ENCODE measurements at places on chromosomes 4 and X.

DNA sequence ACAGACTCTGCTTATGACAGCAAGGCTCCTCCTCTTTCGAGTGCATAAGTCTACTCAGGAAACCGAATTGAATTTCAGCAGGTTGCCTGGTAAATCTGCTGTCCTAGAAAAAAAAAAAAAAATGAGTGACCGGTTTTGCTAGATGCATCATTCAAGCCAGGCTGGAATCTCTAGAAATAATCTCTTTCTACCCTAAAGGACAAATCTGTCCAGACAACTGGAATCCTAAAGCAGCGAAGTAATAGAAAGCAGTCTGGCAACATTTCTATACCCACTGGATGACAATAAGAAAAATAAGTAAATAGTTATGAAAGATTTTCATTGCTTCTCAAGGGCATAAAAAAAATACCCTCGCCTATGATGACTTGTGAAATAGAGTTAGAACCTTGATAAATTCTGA lies 703.5 kb downstream of the RPA4 start:
- no peak for DNase-seq

DNA sequence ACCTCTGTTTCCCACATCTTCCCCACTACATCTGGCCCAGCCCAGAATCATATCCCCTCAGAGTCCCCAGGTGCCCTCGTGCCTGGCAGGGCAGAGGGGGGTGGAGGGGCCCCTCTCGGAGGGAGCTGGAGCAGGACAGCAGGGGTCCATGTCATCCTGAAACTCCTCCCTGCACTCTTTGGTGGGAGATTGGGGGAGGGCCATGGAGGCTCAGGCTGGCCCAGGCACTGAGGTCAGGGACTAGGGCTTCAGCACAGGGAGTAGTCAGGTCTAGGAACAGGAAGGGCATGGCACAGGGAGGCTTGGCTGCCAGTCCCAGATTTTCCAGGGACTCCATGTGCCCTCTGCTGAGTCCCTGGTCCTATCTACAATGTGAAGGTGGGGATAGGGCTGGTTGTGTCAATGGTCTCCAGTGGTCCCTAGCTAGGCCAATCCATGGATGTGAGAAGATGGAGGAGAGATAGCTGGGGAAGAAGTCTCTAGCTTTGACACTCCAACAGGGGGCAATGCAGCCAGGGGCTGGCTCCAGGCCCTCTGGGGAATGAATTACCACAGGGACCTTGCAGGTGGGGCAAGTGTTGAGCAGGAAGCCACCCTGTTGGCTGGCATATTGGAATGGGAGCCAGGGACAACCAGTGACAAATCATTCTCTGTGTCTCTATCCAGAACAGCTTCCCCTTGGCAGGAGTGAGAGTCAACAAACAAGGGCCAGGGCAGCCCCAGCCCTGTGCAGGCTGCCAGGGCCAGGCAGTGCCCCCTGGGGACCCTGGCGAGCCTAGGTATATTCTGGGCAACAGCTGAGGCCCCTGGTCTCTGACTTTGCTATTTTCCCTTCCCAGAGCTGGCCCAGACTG lies 154.4 kb downstream of the EFNB1 start:
- DNase-seq, result no peak

DNA sequence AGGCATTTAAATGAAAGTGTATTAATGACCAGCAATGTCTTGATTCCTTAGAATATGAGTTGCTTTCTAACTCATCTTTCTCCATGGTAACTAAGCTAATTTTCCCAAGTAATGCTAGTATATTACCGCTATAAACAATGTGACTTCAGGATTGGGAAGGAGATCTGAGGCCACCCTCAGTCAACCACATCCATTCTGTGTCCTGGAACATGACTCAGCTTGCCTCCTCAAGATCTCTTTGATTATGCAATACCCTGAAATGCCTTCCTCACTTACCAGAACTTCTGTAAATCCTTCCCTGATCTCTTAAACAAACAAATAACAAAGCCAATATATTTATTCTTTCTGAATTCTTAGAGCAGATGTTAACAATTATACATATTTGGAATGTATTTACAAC lies 1495.5 kb downstream of the PCDH18 start:
- no peak for DNase-seq

- DNase-seq, result no peak
Observed at GRCh38 chr4:69134471-69134870, 38.2 kb downstream of the UGT2B7 start.

DNA sequence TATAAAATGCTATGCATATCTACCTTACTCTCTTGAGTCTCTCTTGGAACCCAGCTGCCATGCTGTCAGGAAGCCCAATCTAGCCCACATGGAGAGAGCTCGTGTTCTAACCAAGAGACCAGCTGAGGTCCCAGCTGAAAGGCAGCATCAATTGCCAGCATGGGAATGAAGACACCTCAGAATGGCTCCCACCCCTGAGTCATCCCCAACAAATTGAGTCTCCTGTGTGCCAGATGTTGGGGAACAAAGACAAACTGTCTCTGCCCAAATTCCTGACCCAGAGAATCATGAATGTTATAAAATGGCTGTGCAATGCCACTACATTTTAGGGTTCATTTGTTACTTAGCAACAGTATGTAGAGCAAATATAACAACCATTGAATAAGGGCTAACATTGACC lies 105.2 kb upstream of the STX18 start:
- DNase-seq, result no peak

DNA sequence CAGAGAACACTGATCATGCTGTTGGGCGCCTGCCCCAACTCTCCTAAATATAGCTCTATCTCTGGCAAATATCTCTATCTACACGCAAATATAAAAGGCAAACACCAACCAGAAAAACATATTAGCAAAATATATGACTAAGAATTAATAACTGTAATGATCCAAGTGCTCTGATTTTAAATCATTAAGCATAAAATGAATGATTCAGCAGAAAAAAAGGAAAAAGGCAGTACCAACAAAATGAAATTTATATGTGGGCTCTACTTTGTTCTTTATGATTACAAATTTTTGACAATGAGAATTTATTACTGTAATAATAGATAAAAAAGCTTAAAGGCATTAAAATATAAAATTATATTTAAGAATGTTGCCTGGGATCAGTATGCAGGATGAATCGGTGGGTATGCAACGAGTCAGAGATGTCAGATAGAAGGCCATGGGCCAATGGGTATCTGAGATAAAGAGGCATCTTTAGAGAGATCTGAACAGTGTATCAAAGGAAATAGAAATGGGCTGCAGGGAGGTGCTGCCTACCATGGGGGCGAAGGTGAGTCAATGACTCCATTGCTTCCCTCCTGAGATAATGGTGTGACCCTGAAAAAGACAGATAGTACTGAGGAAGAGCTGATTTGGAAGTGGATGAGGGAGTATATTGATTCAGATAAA lies 234.8 kb downstream of the SCFD2 start:
- no peak for DNase-seq

GRCh38 chr4:123974386-123975149 lies 578.0 kb downstream of the SPRY1 start:
- no peak for DNase-seq

- no peak for DNase-seq
Observed at GRCh38 chr4:71267244-71267643, 71.6 kb upstream of the SLC4A4 start.

GRCh38 chrX:103329991-103330390 lies at the start of gene TCEAL7:
TSS of gene TCEAL7 (plus strand) at chrX:103330239. CDS start at chrX:103331404, 1,165 bp downstream.
- no peak for DNase-seq

DNA sequence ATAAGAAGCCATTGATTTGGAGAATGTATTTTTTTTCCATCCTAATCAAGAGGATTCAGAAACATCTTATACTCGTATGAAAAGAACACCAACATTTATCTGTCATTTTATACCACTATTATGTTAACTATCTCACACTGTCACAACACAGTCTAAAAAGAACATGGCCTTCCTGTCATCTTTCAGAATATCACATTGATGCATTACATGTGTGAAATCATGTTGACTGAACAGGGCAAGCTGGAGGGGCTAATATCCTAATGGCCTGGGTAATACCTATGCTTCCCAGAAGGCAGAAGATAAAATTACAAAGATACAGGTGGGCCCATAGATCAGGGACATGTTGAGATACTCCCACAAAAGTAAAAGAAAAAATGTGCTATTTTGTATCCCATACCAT lies 611.7 kb downstream of the STIM2 start:
- no peak for DNase-seq

GRCh38 chr4:182653596-182653995 lies 263.6 kb downstream of the DCTD start:
- no peak for DNase-seq

DNA sequence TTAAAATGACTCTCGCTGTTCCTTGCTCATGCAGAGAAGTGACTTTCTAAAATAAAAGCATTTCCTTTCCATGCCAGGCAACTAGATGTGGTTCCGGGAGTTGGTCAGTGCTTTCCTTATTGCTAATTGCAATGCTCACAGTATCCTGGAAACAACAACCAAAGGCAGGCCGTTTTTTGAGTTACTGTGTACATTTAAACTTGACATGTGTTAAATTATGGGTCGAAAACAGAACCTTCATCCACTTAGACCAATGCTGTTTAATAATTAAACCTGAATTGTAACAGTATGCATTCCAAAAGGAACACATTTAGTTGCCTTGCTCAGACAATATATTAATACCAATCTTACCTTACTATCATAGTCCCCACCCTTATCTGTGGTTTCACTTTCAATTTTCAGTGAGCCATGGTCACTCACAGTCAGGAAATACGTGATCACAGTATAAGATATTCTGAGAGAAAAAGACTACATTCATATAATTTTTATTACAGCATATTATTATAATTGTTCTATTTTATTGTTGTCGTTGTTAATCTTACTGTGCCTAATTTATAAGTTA lies 102.6 kb downstream of the HS6ST2 start:
- no peak for DNase-seq

GRCh38 chr4:48234575-48234974 lies 35.1 kb downstream of the TEC start:
- DNase-seq, result no peak

DNA sequence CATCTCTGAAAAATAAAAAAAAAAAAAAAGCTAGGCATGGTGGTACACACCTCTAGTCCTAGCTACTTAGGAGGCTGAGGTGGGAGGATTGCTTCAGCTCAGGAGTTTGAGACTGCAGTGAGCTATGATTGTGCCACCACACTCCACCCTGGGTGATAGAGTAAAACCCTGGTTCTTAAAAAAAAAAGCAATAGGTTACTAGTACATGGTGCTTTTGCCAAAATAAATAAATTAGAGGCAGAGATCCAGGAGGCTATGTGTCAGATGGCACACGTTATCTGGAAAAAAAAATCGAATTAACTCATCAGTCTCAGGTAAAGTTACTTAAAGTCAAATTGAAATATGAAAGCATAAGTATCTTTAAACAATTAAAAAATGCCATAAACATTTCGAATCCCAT lies 94.3 kb downstream of the VCX3A start:
- DNase-seq, result no peak

- no peak for DNase-seq
Observed at GRCh38 chr4:24730256-24731001, 64.9 kb upstream of the SOD3 start.

GRCh38 chr4:2599304-2599654 lies 62.8 kb downstream of the FAM193A start:
- DNase-seq, result no peak

- DNase-seq, result no peak
Observed at GRCh38 chr4:112521123-112522023, 5.4 kb upstream of the NEUROG2 start.

DNA sequence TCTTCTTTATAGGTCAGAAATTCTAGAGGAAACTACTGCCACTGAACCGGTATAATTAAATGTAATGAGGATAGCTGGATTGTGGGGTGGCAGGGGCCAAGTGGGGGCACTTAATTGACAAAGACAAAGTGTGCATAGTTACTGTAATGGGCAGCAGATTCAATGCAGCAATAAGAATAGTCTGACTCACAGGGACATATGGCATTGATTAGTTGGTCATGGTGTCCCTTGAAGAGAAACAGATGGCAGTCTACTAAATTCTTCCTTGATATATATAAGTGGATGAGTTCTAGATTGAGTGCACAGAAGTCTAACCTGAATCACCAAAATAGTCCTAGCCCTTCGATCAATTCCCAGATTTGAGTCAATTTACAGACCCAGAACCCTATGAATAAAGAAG lies 31.6 kb downstream of the ETDC start:
- DNase-seq, result no peak

- no peak for DNase-seq
Observed at GRCh38 chr4:42478946-42479345, 81.7 kb downstream of the SHISA3 start.

DNA sequence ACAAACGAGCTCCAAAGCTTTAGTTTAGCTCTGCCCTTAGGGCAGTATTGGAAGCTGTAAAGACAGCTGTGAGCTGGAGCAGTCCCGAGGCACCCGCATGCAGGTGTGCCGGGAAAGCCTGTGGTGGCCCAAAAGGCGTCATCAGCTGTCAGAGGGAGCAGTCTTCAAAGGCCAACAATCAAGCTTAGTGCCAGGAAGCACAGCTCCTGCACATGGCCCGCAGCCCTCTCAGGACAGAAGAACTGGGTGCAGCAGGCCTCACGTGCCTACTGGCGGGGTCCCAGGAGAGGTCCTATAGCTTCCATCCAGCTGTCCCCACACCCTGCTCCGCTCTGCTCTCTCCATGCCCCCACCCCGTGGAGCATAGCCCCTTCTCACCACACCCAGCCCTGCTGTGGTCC lies 92.2 kb upstream of the TRIM2 start:
- peak; percentile 14 for DNase-seq

DNA sequence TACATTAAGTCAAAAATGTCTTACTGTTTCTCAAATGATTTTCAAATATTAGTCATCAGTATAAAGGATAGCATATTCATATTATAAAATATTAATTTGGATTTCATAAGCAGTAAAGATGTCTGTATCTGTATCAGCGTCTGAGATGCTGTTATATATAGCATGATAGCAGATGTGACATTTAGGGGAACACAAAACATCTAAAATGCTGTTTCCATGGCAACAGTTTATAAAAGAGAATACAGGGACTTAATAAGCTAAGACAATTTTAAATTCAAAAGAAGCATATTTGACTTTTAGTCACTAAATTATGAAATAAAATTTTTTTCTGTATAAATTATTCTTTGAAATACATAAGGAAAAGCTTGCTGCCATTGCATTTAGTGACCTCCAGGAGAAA lies 432.2 kb downstream of the PDGFC start:
- no peak for DNase-seq

- no peak for DNase-seq
Observed at GRCh38 chr4:123088501-123088900, 166.1 kb upstream of the NUDT6 start.

- DNase-seq, result no peak
Observed at GRCh38 chr4:98199247-98199646, 56.0 kb upstream of the STPG2 start.

DNA sequence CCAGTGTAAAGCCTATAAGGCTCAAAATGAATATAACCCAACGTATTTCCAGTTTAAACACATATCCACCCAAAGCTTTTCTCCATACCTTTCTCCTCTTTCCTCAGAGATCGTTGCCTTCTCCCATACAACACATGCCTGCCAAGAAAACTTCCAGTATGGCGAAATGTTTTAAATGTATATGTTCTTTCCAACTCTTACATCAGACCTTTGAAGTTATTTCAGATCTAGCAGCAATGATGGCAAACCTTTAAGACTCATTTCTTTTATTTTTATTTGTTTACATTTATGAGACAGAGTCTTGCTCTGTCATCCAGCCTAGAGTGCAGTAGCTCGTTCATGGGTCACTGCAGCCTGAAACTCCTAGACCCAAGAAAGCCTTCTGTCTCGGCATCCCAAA lies 265.4 kb downstream of the BMPR1B start:
- DNase-seq, result no peak
